ENCODE measurements at places on chromosomes 4 and X.

DNA sequence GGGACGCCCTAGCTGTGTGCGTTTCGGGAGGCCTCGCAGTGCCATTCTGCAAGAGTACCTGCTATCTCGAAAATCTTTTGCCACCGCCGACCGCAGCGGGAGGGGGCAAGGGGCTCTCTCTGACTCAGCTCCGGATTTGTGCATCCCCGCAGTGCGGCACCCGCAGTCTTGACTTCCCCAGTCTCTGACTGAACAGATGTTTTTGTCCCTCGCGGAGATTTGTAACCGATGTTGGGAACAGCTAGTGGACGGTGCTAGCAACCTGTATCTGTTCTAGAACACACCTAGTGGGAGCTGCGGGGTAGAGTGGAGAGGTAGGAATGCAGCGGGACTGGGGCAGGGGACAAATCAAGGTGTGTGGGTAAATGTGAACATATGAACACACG, 17.2 kb downstream of the NKX6-1 start:
- DNase-seq, result no peak

- no peak for DNase-seq
Measured at GRCh38 chrX:1244164-1245076, 24.2 kb upstream of the CSF2RA start.

GRCh38 chr4:98482503-98482846, 175.9 kb downstream of the TSPAN5 start:
- DNase-seq, result no peak

GRCh38 chr4:108129196-108129595, 39.5 kb downstream of the LEF1 start:
- DNase-seq, result no peak

GRCh38 chr4:53043891-53044650, 182.0 kb downstream of the RASL11B start:
- no peak for DNase-seq

- DNase-seq, result no peak
Measured at GRCh38 chr4:68576272-68577125, at the start of gene UGT2B17. TSS of gene UGT2B17 (minus strand) at chr4:68576322. CDS start at chr4:68568484, 7,838 bp downstream.

DNA sequence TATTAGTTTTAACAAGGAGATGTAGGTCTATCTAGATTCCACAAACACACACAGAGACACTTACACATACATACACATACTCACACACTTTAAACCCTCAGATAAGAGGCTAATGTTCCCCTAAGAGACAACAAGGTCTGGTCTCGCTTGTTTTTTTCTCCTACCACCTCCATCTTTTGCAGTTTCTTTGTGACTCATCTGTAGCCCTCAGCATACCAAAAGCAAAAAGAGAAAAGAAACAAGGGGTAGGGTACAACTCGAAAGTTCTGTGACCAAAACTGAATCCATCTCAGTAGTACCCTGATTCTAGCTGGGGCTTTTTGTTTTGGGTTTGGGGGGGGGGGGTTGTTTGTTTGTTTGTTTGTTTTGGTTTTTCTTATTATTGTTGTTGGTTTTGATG, 12.2 kb upstream of the EXOSC9 start:
- no peak for DNase-seq

GRCh38 chrX:20498851-20499635, 232.3 kb upstream of the RPS6KA3 start:
- DNase-seq, result no peak

DNA sequence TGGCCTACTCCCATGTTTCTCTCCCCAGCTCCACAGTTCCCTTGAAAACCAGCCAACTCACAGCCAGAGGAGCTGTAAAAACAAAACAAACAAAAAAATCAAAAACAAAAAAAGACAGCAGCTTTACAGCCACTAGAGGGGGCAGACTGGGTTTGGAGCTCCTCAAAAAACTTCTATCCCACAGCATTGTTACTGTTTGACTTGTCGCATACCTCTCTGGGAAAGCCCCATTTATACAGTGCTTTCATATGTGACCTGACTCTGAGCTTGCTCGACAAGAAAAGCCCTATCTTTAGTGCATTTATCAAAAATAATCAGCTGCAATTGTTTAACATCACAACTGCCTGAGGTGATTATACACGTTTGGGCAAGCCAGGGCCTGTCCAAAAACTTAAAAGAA, 21.6 kb downstream of the TSPAN6 start:
- DNase-seq, result peak; percentile 48

DNA sequence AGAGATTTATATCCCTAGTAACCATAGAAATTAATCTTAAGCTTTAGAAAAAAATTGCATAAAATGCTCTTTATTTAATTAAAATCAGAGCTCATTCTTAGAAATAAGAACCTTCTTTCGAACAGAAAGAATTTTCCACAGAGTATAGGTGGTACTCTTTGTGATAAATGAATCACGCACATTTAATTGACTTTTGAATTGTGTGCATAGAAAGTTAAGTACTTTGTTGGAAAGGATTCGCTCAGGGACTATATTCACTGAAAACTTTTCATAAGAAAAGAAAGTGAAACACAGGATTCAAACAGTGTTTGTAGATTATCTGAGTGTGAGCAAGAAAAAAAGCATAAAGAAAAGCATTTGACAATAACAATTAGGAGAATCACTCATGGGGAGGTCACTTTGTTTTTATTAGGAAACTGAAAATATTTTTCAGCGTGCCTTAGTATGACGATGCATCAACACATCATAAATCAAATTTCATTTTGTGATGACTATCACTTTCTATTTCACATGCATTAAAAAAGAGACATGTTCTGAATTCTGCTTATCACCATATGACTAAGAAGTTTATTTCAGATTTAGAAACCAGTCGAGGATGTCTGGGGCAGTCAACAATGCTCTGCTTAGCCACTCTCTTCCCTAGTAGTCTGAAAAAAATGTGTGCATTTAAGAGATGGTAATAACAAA, 49.5 kb downstream of the STX18 start:
- DNase-seq, result no peak

GRCh38 chrX:10741550-10741949, 121.2 kb upstream of the MID1 start:
- DNase-seq, result no peak

DNA sequence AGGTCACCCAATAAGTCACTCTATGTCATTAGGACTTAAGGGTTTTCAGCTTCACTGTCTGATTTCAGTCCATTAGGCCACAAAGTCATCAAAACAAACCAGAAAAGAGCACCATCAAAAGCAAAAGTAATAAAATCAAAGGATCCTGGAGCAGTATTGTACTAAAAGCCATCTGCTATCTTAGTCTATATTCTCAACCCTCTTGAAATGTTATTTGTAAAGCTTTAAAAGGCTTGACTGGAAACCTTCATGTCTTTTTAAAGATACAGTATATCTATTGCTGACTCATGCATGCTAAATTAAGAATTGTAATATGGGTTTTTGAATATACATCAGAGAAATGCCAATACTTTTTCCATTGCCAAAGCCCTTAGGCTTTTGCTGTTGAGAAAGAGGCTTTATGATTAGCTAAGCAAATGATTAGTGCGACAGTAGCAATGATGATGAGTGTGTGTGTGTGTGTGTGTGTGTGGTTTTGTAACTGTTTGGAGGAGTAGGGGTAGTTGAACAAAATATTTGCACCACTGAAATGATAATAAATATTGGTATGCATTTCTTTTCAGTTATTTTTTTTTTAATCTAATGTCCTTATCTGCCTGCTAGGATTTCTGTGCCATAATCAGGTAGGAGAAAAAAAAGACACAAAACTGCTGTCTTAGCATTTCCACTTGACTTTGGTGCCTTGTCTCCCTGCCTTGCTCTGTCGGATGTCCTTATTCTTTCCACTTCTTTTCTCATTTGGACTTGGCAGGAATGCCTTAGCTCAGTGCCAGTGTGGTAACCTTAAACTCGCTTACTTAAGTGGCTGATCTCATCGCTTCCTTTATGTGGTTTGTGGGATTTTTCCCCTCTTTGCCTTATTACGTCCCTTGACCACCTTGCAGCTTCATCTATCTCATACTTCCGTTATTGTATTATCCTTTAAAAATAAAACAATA, 119.7 kb downstream of the PCDH7 start:
- no peak for DNase-seq

GRCh38 chrX:49106930-49107329, 16.6 kb downstream of the GPKOW start:
- DNase-seq, result peak; percentile 5

DNA sequence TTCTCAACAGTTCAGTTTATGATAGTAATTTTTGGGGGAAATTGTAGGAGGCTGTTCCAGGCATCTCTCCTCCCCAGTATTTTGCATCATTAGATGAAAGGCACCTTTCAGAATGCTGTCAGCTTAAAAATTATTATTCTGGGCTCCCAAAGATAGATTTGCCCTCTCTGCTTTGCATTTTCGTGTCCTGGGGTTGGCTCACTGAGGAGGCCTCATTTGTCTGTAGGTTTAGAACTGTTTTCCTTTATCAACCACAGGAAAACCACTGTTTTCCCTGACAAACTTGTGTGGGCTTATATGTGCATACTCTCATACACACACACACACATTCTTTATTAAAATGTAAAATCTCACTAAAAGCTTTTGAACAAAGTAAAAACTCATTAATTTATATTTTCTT, 197.2 kb upstream of the VCX3A start:
- no peak for DNase-seq

DNA sequence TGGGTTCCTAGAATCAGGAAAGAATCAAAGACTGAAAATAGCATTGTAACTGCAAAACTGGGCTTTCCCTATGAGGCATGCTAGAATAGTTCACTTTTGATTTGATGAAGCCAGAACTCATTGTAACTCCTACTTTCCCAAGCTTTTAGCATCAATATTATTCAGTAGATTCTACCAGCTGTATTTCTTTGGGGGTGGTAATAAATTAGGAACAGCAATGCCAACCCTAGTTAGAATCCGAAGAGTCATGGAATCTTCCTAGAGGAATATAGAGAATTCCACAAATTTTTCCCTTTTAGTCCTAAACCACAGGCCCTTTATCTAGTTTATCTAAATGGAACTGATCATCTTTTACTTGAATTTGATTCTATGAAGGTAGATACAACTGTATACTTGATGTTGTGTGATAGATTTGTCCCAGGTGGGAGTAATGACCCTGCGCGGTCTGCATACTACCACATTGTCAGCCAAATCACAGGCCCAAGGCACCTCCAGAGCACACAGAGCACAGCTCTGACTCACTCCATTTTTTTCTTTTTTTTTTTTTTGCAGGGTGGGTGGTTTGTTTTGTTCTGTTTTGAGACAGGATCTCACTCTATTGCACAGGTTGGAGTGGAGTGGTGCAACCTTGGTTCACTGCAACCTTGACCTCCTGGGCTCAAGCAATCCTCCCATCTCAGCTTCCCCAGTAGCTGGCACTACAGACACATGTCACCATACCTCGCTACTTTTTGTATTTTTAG, 66.6 kb downstream of the EDNRA start:
- DNase-seq, result no peak

GRCh38 chrX:63744850-63745394, 40.1 kb downstream of the ARHGEF9 start:
- no peak for DNase-seq

- no peak for DNase-seq
Measured at GRCh38 chrX:153719238-153719637, 4.9 kb downstream of the BCAP31 start.

GRCh38 chrX:73930300-73930699, 367.3 kb downstream of the CHIC1 start:
- no peak for DNase-seq

DNA sequence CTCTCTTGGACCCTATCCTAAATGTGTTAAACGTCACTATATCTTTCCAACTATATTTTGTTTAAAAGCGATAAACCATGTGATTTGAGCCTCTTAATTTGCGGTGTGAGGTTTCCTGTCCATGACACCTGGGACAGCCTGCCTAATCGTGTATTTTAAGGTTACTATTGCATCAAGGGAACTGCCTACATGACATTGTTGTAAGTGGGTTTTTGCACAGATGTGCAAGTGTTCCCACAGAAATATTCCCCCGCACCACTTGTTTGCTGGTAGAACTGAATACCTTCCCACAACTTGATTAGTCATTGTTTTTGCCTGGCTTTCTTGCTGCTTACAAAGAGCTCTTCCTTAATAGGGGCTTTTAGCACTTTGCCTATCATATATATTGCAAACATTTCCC, 5.1 kb upstream of the FAM184B start:
- DNase-seq, result no peak

DNA sequence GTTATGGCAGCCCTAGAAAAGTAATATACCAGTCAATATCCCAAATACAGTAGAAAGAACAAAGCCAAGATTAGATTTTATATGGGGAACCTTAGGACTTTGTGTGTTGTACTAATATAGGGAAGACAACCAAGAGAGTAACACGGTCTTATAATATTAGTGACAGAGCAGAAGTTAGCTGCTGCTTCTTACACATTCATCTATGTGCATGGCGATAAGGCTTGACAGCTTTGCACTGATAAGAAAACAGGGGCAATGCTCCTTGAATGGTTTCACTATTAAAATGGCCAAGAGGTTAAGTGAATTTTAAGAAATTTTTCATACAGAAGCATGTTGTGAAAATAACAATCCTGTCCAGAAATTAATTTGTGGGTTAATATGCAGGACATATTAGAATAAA, 521.6 kb downstream of the CCSER1 start:
- DNase-seq, result no peak

DNA sequence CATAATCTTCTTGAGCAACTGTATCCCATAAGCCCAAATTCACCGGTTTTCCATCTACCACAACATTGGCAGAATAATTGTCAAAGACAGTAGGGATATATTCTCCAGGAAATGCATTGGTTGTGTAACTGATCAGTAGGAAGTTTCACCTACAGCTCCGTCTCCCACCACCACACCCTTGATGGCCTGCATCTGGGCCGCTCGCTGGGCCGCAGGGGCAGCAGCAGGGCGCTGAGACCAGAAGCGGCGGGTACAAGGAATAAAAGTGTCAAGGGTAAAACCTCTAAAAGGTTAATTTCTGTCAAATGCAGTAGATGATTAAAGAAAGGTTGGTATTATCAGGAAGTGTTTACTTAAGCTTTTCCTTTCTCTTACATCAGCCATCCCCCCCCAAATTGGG, 167.6 kb upstream of the DKK2 start:
- DNase-seq, result no peak

GRCh38 chr4:26788341-26788733, 72.3 kb upstream of the STIM2 start:
- no peak for DNase-seq

GRCh38 chrX:2576793-2577192, 76.0 kb upstream of the DHRSX start:
- DNase-seq, result no peak

DNA sequence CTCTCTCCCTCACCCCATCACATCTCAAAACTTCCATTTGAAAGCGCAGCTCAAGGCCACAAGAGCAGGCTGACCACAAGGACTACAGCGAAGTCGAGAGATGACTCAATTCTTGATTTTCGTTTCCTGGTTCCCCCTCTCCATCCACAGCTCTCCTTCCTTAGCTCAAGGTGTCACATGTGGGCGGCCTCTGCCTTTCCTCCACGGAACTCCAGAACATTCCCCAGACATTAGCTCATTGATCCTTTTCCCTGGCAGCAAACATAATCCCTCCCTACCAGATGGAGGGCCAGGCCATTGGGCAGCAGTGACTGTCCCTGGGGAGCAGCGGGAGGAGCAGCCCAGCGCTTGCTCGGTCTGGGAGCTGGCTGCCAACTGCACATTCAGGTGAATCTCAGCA, 56.3 kb downstream of the CCDC149 start:
- DNase-seq, result no peak

- no peak for DNase-seq
Measured at GRCh38 chrX:37454537-37455285, 105.5 kb downstream of the PRRG1 start.

GRCh38 chr4:138161351-138161750, 80.8 kb downstream of the SLC7A11 start:
- DNase-seq, result no peak

GRCh38 chr4:4555916-4556315, 14.1 kb upstream of the STX18 start:
- DNase-seq, result no peak

Data from NCI-H1092 treated with DMSO at 0.1 percent for 48 hours (cell line).